Ecto neural progenitor cell (in vitro differentiated cells): ENCODE measurements at places on chromosomes 1 and 21.

DNA sequence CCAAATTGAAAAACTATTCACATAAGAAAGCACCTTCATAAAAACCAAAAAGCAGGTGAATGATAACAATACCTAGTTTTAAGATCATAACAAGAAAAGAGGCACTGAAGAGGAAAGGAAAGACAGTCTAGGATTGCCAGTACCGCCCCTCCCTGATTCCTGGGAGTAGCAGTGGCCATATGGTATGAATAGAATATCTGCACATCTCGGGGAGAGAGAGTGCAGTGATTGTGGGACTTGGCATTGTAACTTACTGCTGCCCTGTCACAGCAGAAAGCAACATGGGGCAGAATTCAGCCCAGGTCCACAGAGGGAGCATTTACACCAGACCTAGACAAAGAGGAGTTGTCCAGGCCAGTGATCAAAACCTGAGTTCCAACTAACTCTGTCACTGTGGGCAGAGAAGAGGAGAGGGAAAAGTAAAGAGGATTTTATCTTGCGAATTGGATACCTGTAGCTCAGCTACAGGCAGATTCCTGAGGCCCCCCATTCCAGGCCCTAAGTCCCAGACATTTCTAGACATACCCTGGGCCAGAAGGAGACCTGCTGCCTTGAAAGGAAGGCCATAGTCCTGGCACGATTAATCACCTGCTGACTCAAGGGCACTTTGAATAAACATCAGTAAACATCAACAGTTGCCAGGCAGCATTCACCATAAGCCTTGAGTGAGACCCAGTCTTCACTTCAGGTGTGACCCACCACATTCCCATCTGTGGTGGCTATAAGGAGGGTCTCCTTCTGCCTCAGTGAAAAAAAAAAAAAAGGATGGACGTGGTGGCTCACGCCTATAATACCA lies 397.5 kb downstream of the TGFB2 start:
- no peak for DNase-seq

DNA sequence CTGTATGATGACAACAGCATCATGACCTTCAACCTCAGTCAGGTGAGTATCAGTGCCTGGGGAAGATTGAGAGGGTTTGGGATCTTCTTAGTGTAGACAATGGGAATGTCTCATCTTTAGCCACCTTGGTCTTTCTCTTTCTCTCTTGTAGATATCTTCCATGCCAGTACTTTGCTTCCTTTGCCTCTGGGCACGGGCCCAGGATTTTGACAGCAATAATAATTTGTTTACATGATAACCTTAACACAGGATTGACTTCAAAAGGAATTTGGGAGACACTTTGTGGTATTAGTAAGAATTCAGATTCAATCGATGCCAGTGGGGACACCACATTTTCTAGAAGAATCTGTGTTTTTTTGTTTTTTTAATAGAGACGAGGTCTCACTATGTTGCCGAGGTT lies 12.1 kb upstream of the PIGV start:
- no peak for DNase-seq

GRCh38 chr1:9235096-9235459 lies 504 bp downstream of the H6PD start:
- DNase-seq, result no peak

GRCh38 chr1:116131170-116131569 lies 20.0 kb downstream of the MAB21L3 start:
- peak; percentile 8 for DNase-seq

- no peak for DNase-seq
Observed at GRCh38 chr21:44450402-44450801, 4.9 kb upstream of the LRRC3 start.
